ENCODE measurements at places on chromosomes 4 and X.

DNA sequence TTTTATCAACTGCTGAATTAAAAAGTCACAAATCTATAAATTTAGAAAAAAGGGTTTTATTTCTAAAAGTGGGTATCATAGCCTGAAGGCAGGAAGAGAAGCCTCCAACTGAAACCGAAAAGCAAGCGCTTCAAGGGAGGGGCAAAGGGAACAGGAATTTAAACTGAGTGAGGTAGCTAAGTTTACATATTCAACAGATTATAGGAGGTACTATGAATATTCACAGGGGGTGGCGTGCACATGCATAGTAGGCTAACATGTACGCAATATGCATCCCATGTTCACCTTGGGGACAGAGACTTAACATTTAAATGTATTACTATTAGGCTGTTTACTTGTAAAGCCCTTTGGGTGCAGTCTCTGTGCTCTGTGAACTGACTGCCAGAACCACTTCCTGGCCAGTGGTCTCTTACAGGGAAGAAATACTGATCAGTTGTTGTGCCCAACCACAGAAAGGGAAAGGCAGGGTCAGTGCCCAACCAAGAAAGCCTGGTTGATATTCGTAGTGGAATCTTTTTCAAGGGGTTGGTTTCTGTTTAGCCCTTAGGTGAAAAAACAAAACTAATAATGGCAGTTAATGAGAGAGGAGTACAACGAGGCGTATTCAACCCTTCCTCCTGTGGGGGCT lies 168.7 kb upstream of the GALNTL6 start:
- DNase-seq: no peak

GRCh38 chrX:10086676-10087075 lies 70.1 kb upstream of the CLCN4 start:
- no peak for DNase-seq

GRCh38 chrX:70132224-70132623 lies 1.0 kb upstream of the IGBP1 start:
- no peak for DNase-seq

GRCh38 chr4:27059446-27059845 lies 198.8 kb downstream of the STIM2 start:
- DNase-seq: no peak

DNA sequence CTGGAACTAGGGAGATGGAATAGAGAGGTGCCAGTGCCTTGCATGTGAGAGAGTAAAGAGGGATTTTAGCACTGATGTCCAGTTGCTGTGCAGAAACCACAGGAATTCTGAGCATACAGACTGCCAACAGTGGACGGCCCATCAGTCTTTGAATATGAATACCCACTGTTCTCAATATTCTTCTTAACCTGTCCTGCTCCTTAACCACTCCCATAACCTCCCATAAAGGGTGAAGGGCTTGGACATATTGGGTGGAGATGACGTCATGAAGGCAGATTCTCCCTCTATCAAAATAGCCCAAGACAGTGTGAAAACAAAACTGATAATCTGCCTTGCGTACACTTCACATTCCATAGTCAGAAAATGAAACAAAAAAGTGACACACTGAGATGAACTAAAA lies 1313.7 kb upstream of the PABPC4L start:
- DNase-seq: no peak

DNA sequence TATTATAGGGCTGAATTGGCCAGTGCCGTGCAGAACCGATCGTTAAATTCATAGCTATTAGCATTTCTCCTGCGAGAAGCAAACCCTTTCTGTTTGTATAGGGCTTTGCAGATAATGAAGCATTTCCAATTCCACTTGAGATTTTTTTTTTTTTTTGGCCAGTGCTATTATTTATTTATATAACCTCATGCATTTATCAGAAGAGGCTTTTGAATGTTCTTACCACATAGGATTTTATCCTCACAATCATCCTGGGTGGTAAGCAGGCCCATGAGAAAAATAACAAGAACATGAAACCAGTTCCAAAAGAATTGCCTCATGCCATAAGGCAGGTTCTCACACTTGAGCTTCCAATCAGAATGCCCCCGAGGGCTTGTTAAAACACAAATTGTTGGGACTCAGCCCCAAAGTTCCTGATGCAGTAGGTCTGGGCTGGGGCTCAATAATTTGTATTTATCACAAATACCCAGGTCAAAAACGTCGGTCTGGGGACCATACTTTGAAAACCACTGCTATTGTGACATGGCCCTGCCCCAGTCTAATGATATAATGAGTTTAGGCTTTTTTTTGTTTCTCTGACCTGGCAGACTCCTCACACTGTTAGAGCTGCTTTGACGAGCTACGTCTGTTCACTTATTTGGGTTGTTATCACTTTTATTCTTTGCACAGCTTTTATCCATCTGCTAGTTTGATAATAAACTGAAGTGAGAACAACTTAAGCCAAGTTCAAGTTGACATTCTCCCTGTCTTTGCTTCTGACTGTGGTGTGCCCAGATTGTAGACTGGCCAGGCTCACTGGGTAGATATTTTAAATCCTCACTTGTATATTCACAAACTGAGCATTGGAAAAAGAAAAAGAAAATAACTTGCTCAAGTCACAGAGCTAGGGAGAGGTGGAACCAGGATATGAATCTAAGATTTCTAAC lies 20.1 kb downstream of the SUPT20HL1 start:
- no peak for DNase-seq

GRCh38 chrX:149937871-149938426 lies 342 bp downstream of the EOLA2 start:
- DNase-seq: no peak

- DNase-seq: no peak
These were observed 146.0 kb downstream of the TBL1X start for GRCh38 chrX:9610771-9611392.

- DNase-seq: no peak
These were observed 136.0 kb upstream of the STX18 start for GRCh38 chr4:4677556-4678522.

- no peak for DNase-seq
These were observed 99.6 kb upstream of the AFAP1 start for GRCh38 chr4:8039290-8039689.

DNA sequence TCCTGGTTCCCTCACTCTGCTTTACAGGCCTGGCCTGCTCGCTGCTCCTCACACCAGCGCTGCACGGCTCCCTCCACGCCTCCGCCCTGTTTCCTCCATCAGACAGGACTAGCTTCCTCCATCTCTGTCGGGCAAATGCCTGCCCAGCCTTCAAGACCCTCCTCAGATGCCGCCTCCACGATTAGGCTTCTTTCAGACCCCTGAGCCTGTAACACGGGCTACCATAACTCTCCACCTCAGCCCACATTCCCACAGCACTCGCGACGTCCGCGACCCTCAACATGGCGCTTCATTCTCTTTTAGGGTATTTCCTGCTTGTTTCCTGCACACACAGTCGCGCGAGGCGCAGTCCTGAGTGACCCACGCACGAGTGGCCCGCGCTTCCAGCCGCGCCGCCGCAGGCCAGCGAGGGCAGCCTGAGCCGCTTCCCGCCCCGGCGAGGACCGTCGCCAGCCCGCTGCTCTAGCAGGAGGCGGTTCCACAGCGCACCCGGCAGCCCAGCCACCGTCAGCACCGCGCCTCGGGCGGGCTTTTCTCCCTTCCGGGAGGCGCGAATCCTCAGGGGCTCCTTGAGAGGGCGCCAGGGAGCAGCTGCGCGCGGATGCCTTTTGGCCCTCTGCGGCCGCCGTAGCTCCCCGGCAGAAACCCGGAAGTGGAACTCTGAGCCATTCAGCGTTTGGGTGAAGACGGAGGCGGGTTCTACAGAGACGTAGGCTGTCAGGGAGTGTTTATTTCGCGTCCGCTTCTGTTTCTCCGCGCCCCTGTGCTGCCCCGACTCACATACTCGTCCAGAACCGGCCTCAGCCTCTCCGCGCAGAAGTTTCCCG lies at the start of gene FRG1:
TSS of gene FRG1 (plus strand) at position 695 of the 827 bp plus-strand sequence. CDS start 138 bp downstream, outside the sequence.
- peak; percentile 96 for DNase-seq

- no peak for DNase-seq
These were observed 52.2 kb downstream of the MAGEA10 start for GRCh38 chrX:152086141-152086540.

DNA sequence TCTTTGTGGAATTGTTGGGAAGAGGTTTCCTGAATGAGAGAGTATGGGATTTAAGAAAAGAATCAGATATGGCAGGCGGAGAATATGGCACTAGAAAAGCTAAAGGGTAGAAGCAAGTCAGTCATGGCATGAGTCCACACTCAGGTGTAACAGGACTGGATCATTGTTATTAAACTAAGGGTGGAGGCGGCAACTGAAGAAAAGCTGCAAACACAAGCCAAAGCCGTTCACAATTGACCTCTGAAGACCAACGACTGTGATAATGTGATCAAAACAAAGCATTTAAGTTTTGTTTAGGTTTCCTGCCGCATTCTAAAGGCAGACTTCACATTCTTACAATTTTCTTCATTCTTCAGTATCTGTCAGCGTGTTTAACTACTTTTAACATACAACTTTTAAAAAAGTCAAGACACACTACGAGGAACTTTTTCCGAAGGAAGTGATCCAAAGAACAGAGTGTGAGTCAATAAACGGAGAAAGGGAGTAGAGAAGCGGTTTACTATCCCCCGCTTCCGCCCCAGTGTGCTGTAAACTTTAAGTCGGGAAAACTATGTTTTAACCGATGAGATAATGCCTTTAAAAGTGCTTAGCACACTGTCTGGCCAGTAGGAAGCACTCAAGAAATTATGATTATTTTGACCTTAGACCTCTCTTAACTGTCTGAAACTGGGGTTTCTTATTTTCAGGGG lies 909 bp upstream of the SLAIN2 start:
- no peak for DNase-seq

DNA sequence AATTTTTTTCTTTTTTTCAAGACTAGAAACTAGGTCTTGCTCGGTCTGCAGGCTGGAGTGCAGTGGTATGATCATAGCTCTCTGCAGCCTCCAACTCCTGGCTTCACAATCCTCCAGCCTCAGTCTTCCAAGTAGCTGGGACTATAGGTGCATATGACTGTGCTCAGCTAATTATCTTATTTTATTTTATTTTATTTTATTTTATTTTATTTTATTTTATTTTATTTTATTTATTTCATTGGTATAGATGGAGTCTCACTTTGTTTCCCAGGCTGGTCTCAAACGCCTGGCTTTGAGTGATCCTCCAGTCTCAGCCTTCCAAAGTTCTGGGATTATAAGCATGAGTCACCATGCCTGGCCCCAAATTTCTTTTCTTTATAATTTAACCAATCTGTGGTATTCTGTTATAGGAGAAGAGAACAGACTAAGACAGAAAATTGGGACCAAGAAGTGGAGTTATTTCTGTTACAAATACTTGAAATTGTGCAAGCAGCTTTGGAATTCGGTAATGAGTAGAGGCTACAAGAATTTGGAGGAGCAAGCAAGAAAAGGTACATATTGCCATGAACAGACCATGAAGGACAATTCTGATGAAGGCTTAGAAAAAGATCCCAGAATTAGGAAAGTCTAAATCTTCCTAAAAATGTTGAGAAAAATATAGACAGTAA lies 4.0 kb upstream of the PRDM5 start:
- no peak for DNase-seq

DNA sequence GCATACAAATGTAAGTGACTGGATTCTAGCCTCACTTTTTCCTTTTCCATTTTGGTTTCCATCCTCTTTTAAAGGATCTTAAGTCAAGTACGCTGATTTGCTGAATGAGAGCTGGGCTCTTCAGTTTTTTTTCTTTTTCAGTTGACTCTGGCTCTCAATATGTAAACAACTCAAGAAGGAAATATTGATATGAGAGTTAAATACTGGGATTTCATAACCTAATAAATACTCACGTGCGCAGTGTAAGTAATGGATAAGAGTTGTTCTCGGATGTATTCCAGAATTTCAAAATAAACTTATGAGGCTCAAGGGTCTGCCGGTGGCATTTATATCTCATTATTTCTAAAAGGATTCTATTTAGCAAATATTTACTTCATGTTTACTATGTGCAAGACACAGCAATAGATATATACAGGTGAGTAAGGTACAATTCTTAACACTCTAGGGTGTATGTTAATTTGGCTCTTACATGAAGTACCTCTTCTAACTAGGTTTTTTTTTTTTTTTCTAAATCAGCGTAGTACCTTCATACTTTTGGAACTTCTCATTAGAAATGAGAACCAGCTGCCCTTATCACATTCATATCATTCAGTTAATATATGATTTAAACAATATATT lies 11.0 kb upstream of the MAGEB10 start:
- no peak for DNase-seq

GRCh38 chr4:187060551-187060950 lies 336.9 kb upstream of the FAT1 start:
- no peak for DNase-seq

- DNase-seq: no peak
These were observed 2.4 kb downstream of the DGKQ start for GRCh38 chr4:970854-971520.

- no peak for DNase-seq
These were observed 694 bp downstream of the OCRL start for GRCh38 chrX:129540722-129541184.

DNA sequence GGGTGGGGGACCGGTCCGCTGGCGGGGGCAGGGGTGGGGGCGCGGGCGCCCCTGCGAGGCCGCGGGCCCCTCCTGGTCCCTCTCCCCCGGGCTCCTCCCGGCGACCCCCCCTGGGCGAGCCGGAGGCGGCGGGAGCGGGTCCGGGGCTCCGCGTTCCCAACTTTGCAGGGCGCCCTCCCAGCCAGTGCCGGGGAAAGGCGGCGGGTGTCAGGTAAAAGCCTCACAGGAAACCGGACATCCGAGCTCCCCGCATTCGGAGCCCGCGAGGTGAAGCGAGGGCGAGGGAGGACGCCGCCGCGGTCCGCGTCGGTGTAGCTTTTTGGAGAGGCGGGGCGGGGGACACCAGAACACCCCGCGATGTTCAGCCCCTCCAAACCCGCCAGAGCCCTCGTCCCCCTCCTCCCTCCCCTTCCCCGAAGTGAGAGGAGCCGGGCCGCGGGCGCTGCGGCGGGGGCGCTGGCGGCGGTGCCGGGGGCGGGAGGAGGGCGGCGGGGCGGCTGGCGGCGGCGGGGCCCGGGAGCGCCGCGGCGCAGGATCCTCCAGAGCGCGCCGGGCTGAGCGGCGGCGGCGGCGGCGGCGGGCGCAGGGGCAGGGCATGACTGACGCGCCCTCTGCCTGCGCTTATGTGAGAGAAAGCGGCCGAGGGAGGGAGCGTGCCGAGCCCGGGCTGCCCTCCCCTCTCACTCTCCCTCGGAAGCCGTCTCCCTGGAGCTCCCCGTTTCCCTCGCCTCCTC lies at the start of gene VEGFC:
TSS of gene VEGFC (minus strand) at position 597 of the 734 bp plus-strand sequence. CDS start 611 bp downstream, outside the sequence.
- DNase-seq: no peak

- no peak for DNase-seq
These were observed 24.2 kb downstream of the NELFA start for GRCh38 chr4:1984406-1985191.

DNA sequence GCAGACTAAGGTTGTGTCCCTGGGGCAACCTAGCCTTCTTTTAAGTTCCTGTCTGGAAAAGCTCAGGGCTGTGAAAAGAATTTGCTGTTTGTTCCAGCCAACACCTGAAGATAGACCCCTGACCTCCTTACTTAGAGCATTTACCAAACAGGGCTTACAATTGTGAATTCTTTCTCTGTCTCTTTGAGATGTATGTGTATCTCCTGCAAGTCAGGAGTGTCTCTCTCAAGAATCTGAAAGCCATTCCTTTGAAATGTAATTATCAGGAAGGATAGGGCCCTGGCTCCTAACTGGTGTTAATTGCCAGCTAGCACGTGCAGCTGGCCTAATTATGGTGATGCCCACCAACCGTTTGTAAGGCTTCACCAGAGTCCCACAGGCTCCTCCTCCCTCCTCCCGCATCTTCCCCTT lies 18.2 kb downstream of the CCNG2 start:
- DNase-seq: no peak

Data from activated CD4-positive, CD25-positive, alpha-beta regulatory T cell treated with anti-CD3 and anti-CD28 coated beads, Interleukin-2, amount 50 U/mL, for 16 hours (primary cell).